ENCODE measurements at places on chromosomes 6 and 20.
A peak's percentile ranks its signal among the peaks of the same experiment; 100 is the strongest.

GRCh38 chr6:34159844-34160243, 14.0 kb upstream of the GRM4 start:
- DNase-seq = no peak

- DNase-seq = no peak
Observed at GRCh38 chr6:150668900-150669302, 69.2 kb downstream of the PLEKHG1 start.

GRCh38 chr6:134517868-134518267, 200.0 kb upstream of the SGK1 start:
- no peak for DNase-seq

- DNase-seq = no peak
Observed at GRCh38 chr6:148868901-148869300, 122.1 kb downstream of the UST start.

DNA sequence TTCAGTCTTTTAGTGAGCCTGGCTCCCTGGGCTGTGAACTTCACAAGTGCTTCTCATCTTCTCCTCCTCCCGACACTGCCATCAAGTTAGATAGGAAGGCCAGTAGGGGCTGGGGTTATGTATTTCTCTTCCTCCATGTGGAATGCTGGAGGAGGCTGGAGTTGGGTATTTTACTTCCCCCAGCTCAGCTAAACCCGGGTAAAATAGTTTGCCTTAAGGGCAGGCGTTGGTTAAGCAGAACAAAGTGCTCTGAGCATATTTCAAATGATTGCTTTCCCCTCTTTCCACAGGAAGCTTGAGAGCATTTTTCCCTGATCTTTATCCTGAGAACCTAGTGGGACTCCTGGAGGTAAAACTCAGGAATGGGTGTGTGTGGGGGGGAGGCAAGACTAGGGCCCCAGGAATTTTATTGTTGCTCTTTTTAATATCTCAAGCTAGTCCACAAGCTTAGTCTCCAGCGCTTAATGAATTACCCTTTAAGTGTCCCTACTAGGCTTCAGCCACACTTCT, 16.9 kb upstream of the SUPT3H start:
- no peak for DNase-seq

- peak; percentile 66 for DNase-seq
Observed at GRCh38 chr6:514396-514978, 122.9 kb downstream of the IRF4 start.

GRCh38 chr6:155955038-155955437, 499.4 kb upstream of the NOX3 start:
- DNase-seq = peak; percentile 65

- DNase-seq = no peak
Observed at GRCh38 chr6:46917002-46917545, 4.7 kb downstream of the ADGRF5 start.

GRCh38 chr6:127195833-127196232, 70.8 kb upstream of the RNF146 start:
- DNase-seq = no peak

- DNase-seq = no peak
Observed at GRCh38 chr20:34493646-34494045, 22.6 kb upstream of the DYNLRB1 start.

DNA sequence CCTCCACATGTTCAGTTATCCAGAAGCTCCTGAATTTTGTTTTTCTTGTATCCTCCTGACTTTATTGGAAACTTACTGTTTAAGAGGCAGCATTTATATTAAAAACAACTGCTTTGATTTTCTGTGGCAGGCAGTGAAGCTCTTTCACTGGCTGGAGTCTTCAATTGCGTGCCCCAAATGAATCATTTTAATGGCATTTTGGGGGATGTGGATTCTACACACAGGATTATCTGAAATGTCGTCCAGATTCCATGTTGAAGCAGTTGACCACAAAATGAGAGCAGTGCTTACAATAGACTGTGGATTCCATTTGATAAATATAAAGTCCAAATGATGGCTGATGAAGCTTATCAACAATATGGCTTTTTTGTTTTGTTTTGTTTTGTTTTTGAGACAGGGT, 41.0 kb upstream of the HIVEP1 start:
- no peak for DNase-seq

- no peak for DNase-seq
Observed at GRCh38 chr6:148487461-148487860, 144.8 kb downstream of the SASH1 start.

DNA sequence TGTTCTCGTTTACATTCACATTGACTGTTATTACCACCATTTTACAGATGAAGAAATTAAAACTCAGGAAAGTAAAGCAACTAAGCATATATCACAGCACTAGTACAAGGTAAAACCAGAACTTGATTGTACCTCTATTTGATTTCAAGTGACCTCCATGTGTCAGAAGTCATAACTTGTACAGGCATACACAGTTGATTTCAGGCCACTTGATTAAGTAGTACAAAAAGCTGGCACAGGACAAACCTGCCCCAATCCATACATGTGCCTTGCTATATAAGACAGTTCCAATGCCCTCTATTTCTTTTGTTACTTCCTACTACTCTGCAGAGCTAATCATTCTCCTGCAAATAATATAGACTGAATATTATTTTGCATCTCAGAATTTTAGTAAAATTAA, 58.8 kb upstream of the VGLL2 start:
- DNase-seq = no peak

DNA sequence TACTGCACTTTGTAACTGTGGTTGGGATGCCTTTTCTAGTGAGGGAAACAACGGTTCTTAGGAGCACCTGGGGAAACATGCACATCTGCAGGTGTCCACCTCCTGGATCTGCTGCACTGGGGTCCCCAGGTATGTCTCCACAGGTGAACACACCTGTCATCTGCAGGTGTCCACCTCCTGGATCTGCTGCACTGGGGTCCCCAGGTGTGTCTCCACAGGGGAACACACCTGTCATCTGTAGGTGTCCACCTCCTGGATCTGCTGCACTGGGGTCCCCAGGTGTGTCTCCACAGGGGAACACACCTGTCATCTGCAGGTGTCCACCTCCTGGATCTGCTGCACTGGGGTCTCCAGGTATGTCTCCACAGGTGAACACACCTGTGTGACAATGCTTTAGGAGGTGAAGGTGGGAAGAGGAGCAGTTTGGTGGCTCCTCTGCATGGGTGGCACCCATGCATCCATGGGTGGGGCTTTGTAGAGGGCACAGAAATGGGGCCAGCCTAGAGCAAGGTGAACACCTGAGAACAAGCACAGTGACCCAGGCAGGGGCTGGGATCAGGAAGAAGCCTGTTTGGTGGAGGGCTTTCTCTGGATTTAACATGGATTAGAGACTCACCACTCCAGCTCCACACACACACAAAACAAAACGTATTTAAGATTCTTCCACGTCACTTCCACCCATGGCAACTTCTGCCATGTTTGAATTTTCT, 206.0 kb upstream of the CDH4 start:
- DNase-seq = no peak

GRCh38 chr6:30405934-30406333, 61.0 kb downstream of the RPP21 start:
- DNase-seq = no peak

GRCh38 chr6:15341311-15342001, 95.6 kb downstream of the JARID2 start:
- DNase-seq = no peak

DNA sequence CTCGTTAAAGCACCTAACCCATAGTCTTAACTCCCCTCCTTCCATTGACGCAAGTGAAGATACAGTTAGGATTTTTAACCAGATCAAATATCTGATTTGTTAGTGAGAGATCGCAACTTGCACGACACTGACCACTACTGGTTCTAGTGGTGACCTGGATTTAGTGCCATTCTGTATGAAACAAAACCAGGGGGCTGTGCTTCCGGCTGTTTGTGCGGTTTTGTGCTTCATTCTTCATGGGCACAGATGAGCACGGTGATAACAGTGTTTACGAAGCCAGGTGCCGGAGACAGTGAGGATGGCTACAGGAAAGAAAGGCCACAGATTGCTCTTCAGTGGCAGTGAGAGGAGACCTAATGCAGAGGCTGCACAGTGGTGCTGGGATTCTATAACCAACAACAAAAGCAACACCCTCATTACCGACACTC, 75.5 kb downstream of the NOL4L start:
- peak; percentile 73 for DNase-seq

DNA sequence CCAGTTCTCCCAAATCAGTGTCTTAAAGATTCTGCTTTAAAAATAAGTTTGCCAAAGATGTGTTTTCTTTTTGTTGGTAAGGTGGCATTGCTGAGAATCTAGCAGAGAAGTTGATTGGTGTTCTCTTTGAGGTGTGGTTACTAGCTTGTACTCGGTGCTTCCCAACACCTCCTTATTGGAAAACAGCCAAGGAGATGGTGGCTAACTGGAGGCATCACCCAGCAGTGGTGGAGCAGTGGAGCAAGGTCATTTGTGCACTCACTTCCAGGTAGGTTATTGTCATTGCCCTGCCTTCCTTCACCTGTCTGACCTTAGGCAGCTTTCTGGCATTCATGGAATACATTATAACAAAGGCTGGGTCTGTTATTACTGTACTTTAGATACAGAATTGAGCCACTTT, 26.7 kb downstream of the RALGAPB start:
- DNase-seq = no peak

GRCh38 chr6:167588181-167588919, 238.4 kb upstream of the AFDN start:
- peak; percentile 27 for DNase-seq

DNA sequence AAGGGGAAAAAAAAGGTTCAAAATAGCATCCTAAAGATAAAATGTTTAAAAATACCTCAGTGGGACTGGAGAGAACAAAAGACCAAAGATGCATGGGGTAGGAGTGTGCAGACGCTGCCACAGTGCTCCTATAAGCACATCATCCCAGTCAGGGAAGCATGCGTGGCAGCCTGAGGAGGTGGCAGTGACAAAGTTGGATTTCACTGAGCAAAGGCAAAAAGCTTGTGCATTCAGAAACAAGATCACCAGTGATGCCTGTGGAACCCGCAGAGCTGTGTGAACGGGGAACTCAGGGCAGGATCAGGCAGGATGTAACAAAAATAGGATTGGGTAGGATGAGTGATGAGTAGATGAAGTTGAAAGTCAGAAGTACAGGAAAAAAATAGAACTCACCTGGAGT, 116.1 kb downstream of the RIMS1 start:
- no peak for DNase-seq

GRCh38 chr6:52337633-52338290, 24.2 kb upstream of the PAQR8 start:
- no peak for DNase-seq

GRCh38 chr6:125151700-125152099, 1.9 kb upstream of the TPD52L1 start:
- no peak for DNase-seq

DNA sequence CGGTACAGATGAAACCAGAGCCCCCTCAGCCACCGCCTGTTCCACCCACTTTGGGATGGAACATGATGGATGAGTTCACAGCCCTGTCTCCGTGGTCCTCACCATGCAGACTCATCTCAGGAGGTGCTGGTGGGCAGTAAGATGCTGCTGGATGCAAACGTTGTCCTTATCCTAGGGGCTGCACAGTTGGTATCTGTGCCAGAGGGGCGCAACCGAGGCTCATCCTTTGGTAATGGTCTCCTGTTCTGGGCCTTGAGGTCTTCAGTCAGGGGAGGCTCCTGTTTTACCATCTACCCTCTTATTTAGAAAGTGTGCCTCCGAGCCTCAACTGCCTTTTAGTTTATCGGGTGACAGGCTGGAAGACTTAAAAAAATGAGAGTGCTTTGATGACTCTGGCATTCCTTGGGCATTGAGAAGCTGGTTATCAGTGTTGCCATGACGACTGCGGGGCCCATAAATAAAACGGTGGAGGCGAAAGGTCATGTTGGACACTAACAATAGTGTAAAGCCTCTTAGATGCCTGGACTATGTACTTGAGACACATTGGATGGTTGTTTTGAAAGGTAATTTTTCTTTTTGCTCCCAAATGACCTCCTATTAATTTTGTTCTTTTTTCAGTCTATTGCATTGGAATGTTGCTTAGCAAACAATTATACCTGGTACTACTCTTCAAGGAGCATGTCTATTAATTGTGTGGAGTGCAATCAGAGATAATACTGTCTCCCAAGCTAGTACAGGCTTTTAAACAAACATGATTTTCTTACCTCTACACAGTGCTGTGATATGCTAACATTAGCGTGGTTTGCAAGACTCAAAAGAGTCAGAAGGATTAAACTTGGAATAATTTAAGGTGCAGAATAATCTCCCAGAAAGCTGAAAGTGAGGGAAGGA, 74.2 kb upstream of the DSP start:
- no peak for DNase-seq

DNA sequence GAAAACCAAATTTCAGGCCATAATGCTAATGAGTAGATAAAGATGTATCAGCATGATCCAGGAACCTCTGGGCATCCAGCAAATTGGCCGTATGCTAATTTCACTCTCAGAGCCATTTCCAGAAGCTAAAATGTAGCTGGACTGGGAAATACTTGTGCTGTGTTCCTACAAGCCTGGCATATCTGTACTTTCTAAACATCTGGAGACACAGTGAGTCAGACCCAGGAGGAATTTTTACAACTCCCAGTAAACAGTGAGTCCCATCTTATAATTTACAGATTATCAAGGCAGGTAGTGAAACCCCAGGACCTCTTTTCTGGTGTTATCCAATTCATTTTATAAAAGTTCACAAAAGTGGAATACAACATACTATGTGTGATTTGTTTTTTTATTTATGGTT, 683.0 kb upstream of the ADGRB3 start:
- no peak for DNase-seq

GRCh38 chr20:44598423-44599305, 16.3 kb downstream of the PKIG start:
- DNase-seq = peak; percentile 60

GRCh38 chr6:114042267-114043016, 71.5 kb upstream of the HDAC2 start:
- no peak for DNase-seq

DNA sequence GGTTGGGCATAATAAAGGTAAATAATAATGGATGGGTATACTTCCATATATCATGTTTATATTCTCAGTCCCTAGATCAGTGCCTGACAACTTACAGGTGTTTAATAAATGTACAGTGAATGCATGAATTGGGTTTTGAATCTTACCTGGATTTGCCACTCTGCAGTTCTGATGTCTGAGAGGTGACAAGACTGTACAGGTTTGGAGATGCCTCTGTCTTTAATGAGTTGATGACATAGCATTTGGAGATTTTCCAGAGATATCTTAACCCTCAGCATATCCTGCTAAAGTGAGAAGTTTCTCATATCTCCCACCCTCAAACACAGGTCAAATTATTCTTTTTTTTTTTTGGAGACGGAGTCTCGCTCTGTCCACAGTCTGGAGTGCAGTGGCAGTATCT, 2.2 kb downstream of the ANKS1A start:
- no peak for DNase-seq

DNA sequence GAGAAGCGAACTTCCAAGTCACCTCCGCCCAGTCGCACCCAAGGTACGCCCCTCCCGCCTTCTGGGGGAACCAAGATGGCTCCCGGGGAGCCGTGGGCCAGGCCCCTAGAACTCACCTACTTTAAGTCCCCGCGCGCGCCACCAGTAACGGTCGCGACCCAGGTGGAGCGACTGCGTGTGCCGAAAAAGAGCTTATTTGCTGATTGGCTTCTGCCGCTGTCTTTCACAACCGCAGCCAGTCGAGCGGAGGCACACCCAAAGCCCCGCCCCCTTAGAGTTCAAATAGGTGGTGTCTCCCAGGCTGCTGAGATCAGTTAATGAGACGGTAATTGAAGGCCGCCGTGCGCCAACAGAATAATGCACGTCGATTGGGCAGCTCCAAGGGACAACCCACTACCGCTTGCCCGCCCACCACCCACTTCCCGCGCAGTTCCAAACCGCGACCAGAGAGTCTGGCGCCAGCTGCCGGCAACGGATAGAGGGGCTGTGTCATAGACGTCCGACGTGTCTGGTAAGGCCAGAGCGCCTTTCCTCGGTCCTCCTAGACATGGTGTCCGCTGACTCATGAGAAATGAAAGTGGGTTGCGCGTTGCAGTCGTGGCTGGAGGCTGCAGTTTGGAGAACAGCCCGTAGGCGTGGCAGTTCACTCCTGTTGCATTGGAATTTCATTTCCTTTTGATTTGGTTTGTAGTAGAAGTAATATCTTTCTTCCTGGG, at the start of gene MDC1:
Gene MDC1, minus strand, starts transcription at position 153 of the 716 bp plus-strand sequence. CDS start 2,106 bp downstream, outside the sequence.
- peak; percentile 97 for DNase-seq

All from H7 (cell line).